ENCODE measurements at places on chromosomes 6 and 20.

- no peak for DNase-seq
Observed at GRCh38 chr6:2054516-2055067, 190.8 kb downstream of the GMDS start.

DNA sequence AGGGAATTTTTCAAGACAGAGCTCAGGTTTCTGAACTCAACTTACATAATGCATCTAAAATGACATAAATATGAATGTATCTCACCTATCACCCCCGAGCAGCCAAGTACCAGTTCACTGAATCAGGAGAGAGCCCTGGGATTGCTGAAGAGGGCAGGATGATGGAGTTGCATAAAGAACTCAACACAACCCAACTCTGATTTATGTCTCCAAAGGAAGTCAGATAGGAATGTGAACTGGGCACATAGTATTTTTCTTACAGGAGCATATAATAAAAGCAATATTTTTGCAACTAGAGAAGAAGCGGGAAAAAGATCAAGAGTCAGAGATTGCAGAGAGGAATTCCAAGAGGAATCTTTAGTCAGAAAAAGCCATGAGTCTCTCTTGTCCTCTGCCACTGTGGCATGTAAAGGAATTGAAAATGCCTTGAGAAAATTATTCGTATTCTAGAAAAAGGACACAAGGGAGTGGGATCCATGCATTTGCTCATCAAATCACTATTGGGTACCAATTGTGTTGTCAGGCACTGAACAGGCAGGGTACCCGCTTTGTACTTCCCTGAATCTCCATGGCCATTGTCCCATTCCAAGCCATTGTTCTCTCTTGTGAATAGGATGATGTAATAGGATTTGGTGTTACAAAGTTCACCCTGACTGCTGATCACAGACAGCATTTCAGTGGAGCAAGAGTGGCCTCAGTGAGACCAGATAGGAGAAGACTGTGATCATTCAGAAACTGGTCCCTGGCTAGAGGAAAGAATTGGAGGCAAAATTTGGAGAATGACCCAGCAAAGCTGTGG lies 16.3 kb downstream of the RIN2 start:
- DNase-seq: no peak

DNA sequence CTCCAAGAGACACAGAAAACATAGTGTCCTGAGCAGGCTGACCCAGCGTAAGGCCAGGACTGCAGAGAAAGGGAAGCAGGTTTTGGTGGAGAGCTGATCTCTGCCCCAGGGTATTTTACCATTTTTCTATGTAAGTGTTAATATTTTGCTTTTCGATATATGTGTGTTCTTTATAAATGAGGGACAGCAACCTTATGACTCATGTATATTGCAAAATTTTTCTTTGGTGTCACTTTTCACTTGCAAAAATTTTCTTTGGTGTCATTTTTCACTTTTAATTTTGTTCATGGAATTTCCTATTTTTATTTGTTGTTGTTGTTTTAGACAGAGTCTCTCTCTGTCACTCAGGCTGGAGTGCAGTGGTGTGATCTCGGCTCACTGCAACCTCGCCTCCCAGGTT lies 34.6 kb upstream of the PXDC1 start:
- DNase-seq: no peak

GRCh38 chr20:35714127-35714526 lies 14.9 kb downstream of the ROMO1 start:
- DNase-seq: no peak

DNA sequence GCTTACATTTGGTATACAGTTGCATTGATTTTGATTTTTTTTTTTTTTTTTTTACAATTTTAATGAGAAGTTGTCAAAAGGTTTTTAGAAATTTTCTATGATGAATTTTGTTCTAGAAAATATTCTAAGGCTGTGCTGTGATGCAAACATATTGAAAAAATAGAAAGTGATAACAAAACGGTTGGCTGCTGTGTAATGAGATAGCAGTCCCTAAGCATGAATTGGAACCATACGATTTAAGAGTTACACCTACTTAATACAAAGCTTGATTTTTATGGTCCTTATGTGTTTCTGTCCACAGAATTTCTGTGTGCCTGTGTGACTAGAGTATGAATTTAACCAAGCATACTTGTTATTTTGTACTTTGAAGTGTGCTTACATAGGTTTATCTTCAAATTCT lies 12.1 kb downstream of the HIVEP1 start:
- DNase-seq: no peak

GRCh38 chr20:43341511-43341910 lies 116.2 kb upstream of the SRSF6 start:
- DNase-seq: no peak

DNA sequence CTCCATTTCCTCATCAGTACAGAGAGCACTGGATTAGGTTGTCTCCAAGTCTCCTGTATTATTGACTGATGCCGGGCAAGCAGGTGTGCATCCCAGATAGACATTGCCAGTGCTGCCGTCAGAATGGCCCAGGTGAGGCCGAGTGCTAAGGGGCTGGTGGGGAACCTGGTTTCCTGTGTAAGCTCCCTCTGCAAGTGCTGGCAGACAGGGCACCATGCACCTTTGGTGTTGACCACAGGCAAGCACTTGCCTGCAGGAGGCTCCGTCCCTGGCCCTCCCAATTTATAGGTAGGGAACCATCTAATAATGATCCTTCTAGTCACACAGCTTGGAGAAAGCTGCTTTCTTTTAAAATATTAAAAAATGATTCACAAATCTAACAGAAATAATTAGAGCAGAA lies 747 bp downstream of the GABRR1 start:
- no peak for DNase-seq

GRCh38 chr20:298776-299391 lies 1.5 kb downstream of the ZCCHC3 start:
- DNase-seq: no peak

- DNase-seq: no peak
Observed at GRCh38 chr6:27448456-27448855, 24.4 kb downstream of the ZNF184 start.

DNA sequence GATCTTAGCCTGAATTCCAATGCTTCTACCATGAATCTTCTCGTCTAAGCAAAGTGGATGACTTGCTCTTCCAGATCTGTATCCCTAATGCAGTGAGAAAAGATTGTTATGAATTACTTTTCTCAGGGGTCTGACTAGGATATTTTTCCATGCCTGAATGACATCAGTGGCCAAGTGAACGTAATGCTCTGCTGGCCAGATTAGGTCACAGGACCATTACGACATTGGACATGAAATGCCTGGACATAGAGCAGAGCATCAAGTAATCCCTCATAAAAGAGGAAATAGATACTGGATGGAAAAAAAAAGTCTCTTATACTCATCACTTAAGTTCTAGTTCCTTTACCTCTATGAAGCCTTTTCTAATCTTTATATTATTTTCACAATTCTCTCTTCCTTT lies 12.1 kb upstream of the THEMIS start:
- no peak for DNase-seq

- DNase-seq: no peak
Observed at GRCh38 chr20:53664121-53664520, 70.5 kb upstream of the ZNF217 start.

GRCh38 chr20:24877652-24878051 lies 71.4 kb upstream of the CST7 start:
- no peak for DNase-seq

DNA sequence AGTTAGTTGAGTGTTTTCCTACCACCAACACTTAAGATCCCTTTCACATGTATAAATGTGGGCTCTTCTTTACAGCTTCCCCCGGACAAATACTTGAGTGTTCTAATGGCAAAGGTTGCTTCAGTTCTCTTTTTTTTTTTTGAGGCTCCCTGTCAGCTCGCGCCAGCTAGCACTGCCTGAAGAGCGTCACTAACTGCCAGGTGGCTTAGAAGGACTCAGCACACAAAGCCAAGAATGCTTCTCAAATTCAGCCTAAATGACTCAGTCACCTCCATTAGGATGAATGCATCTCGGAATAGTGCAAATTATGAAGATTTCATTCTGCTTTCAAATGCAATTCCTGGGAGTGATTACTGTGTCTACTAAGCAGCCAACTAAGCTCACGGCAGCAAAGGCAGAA lies 150.7 kb upstream of the BTBD3 start:
- DNase-seq: no peak

- no peak for DNase-seq
Observed at GRCh38 chr6:121413879-121414278, 21.6 kb upstream of the GJA1 start.

GRCh38 chr6:157954150-157955117 lies 27.2 kb upstream of the SYNJ2 start:
- no peak for DNase-seq

- no peak for DNase-seq
Observed at GRCh38 chr20:14383335-14383734, 45.9 kb upstream of the FLRT3 start.

- DNase-seq: no peak
Observed at GRCh38 chr6:13035606-13036005, 292.7 kb downstream of the TBC1D7 start.

DNA sequence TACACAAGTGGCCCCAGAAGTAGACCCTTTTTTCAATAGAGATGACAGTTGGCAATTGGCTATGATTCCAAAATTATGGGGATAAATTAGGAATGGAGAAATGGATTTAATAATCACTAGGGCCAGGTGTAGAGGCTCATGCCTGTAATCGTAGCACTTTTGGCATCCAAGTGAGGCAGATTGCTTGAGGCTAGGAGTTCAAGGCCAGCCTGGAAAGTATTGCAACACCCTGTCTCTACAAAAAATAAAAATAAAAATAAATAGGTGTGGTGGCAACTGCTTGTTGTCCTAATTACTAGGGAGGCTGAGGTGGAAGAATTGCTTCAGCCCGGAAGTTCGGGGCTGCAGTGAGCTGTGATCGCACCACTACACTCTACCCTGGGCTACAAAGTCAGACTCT lies 60.0 kb downstream of the BMP2 start:
- no peak for DNase-seq

- DNase-seq: no peak
Observed at GRCh38 chr20:17966432-17967310, 1.9 kb downstream of the SNX5 start.

GRCh38 chr6:28802417-28803336 lies 121.1 kb downstream of the TRIM27 start:
- DNase-seq: no peak

DNA sequence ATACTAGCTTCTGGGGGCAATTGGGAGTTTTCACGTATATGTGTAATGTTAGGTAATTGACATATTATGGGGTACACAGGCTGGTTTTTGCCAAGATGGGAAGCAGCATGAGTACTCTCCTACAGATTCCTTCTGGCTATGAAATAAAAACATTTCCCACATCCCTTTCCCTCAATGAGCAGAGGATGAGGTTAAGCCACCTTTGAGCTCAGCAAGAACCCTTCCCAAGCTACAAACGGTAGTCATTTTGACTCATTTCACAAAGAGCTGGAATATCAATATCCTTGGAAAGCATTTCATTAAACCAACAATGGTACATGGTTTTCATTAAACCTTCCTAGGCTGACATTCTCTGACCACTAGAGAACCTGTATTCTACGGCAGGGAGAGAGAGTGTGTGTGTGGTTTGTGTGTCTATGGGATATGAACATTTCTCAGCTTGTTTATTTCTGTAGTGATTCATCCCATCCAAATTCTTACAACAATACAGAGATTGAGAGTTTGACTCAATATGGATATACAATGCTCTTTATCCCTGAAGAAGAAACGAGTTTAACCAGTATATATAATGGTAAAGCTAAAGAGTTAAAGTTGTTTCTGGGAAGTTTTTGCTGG lies 119.5 kb downstream of the ARHGAP18 start:
- DNase-seq: no peak

DNA sequence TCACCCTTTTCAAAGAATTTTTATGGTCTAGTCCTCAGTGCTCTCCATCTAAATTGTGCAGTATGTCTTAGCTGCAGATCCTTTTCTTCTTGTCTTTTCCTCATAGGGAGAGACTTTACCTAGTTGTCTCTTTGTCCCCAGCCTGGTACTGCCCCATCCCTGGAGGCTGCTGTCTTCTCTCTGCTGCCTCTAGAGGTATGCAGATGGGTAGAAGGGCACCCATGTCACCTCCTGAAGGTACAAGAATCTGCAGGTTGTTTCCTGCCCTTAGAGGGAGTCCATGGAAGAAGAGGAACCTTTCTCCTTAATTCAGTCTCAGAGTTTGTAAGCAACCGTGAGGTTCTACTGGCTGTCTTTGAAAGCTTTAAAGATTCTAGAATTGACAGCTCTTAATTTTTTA lies 39.1 kb downstream of the MCM8 start:
- no peak for DNase-seq

GRCh38 chr6:169896826-169897456 lies 145.5 kb downstream of the ERMARD start:
- no peak for DNase-seq

GRCh38 chr6:166058064-166058739 lies 109.4 kb downstream of the TBXT start:
- DNase-seq: no peak

DNA sequence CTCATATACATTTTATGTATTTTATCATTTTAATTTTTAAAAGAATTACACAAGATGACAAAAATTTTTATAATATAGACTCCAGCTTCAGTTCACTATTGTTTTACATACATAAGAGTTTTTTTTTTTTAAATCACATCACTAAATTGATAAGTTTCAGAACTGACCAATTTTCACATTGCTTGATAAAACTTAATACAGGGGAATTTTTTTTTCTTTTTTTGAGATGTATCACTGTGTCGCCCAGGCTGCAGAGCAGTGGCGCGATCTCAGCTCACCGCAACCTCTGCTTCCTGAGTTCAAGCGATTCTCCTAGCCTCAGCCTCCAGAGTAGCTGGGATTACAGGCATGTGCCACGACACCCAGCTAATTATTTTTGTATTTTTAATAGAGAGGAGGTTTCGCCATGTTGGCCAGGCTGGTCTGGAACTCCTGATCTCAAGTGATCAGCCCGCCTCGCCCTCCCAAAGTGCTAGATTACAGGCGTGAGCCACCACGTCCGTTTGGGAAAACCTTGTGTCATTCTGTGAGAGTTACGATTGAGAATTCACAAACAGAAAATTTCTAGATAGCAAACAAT lies 36.6 kb upstream of the BTN3A2 start:
- peak; percentile 18 for DNase-seq

DNA sequence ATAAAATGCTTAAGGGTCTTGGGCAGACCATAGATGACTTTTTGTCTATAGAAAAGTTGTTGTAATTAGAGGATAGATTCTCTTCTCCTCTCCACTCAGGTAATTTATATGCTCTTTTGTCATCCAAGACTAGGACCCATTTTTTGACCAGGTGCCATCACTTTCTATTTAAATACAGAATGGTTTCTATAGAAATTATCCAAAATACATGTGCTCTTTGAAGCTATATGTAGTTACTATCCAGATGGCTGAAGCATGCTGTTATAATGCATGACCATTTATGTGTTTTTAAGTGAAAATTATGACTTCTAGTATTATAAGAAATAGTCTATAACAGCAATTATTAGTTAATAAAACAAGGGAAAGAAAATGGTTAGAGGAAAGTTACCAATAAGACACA lies 3.0 kb upstream of the MLIP start:
- DNase-seq: no peak

- DNase-seq: no peak
Observed at GRCh38 chr20:60246751-60247150, 288.5 kb downstream of the CDH26 start.

Measured in CD4-positive, alpha-beta T cell treated with Interleukin-15 for 1 hour (primary cell).